ENCODE measurements at places on chromosomes 11 and 22.

DNA sequence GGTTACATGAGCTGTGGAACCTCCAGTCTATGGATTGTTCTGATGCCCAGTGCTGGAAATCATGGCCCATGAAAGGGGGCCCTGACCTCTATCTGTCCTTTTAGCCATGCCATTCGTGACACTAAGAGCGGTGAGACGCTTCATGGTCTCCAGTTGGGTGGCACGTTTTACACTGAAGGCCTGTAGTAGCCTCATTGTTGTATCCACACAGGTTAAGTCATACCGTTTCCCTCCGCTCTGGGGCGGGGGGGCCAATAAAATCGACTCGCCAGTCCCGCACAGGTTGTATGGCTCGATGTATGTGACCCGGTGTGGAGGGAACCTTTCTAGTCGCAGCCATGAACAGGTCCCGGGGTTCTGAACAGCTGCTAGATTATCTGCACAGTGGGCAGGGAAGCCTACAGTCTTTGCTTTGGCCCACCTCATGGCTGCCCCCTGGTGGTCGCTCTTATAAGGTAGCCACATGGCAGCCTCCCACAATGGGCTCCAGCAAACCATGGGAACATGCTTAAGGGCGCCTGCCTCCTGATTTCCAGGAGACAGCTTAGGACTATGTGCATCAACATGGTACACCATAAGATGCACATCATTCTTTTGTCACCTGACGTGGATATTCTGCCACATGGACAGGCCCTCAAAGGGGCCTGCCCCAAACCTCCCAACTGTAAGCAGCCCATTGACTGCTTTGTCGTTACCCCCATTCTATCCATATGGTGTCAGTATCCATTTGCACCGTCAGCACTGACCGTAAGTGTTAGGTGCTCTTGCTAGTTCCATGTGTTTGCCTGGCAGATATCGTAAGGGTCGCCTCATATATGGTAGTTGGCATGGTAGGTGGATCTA lies 19.7 kb upstream of the APOL3 start:
- no peak for DNase-seq

DNA sequence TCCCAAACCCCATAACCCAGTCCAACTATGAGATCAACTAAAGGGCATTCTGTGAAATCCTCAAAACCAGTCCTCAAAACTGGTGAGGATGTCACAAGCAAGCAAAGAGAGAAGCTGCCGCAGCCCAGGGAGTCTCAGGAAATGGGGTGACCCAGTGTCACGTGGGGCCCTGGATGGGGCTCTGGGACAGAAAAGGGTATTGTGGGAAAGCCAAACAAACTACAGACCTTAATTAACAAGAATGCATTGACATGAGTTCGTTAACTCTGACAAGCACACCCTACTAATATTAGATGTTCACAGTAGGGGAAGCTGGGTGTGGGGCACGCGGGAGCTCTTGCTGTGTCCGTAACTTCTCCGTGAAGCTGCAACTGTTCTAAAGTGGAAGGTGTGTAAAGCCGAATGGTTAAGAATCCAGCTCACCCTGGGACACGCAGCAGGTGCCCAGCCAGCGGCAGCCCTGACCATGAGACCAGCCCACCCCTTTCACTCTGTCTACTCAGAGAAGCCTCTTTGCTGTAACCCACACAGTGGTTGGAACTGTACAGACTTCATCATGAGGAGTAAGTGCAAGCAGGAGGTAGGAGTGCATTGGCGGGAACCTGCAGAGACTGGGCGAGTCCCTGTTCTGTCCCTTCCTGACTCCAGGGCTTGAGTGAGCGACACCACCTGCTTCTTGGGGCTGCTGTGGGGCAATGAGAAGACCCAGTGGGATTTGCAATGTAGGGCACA lies 17.9 kb downstream of the LINC01488 start:
- no peak for DNase-seq

- no peak for DNase-seq
These were observed 1.1 kb downstream of the NPAT start for GRCh38 chr11:108221371-108221770.

GRCh38 chr22:35739076-35739930 lies 21.6 kb downstream of the APOL5 start:
- no peak for DNase-seq

- DNase-seq: peak; percentile 1
These were observed 10.0 kb upstream of the OR5M1 start for GRCh38 chr11:56624661-56625110.

- DNase-seq: peak; percentile 21
These were observed at the start of gene SH3BP1 for GRCh38 chr22:37639070-37639760. Gene SH3BP1, plus strand, starts transcription at chr22:37639669. Its CDS starts 119 bp downstream, at chr22:37639788.

DNA sequence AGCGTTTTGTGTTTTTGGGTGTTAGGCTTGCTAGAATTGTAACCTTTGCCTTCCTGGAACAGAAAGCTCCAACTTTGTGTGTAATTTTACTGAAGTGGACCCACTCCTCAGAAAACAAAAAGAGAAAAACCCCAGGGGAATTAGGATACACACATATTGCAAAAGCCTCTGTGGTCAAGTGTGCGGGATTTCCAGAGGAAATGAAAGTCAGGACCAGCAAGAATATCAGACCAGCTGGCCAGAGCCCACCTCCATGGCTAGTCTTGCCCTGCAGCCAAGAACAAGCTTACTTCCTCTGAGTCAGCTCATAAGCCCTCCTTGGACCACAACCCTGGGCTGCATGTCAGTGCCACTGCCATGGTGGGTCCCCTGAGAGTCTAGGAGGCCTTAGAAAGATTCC lies 37.0 kb upstream of the FTH1 start:
- DNase-seq: no peak

- no peak for DNase-seq
These were observed 2.5 kb upstream of the HBB start for GRCh38 chr11:5229356-5229755.

GRCh38 chr11:15215005-15215404 lies 100.3 kb downstream of the INSC start:
- DNase-seq: no peak

- no peak for DNase-seq
These were observed 60.9 kb downstream of the SCGB1A1 start for GRCh38 chr11:62479631-62480201.

DNA sequence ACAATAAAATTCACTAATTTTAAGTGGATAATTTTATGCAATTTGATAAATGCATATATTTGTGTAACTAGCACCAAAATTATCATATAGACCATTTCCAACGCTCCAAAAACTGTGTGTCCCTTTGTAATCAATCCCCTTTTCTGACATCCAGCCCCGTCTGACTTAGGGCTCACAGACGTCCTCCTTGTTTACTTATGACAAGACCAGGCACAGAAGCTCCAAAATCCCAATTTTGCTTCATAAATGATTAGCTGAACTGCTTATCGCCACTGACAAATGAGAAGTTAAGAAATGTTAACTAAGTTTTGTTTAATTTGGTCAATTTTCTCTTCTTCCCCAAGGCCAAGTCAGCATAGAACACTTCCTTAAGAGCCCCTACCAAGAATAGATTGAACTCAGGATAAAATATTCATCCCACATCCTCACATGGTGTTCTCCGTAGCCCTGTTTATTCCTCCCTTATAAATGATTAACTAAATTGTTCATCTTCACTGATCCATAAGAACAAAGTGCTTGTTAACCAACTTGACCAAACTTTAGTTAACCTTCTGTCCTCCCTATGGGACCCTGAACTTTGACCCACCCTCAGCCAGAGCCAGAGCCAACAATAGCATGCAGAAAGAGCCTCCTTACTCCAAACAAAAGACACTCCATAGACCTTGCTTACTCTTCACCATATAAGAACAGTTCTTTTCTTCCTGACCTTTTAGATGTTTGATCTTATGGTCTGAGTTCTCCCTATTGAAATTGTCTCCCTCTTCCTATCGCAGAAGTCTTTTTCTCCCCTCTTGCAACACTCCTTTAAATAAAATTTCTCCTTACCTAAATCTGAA lies 30.8 kb upstream of the GLYAT start:
- DNase-seq: no peak

- no peak for DNase-seq
These were observed 56.1 kb downstream of the FLI1 start for GRCh38 chr11:128749974-128750373.

- DNase-seq: no peak
These were observed 65.2 kb upstream of the CTSC start for GRCh38 chr11:88402784-88403183.

GRCh38 chr11:33912405-33913361 lies 20.8 kb upstream of the LMO2 start:
- no peak for DNase-seq

GRCh38 chr11:74024261-74025029 lies 15.6 kb upstream of the UCP3 start:
- DNase-seq: no peak

- no peak for DNase-seq
These were observed 208.4 kb downstream of the DDX10 start for GRCh38 chr11:108873310-108873709.

DNA sequence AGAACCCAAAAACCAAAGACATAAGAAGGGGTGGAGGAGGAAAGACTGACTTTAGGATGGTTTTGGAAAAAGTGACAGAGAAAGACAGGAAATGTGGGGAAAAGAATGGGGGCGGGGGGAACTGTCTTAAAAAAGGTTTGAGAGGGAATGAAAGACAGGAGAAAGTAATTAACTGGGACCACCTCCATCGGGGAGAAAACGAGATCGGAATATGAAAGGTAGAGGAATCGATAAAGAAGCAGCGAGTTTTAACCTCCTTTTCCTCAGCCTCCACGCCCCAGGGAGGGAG lies 524 bp downstream of the MTMR2 start:
- DNase-seq: no peak

Measured in T1000 (cell line).